ENCODE measurements at places on chromosomes 4 and X.

DNA sequence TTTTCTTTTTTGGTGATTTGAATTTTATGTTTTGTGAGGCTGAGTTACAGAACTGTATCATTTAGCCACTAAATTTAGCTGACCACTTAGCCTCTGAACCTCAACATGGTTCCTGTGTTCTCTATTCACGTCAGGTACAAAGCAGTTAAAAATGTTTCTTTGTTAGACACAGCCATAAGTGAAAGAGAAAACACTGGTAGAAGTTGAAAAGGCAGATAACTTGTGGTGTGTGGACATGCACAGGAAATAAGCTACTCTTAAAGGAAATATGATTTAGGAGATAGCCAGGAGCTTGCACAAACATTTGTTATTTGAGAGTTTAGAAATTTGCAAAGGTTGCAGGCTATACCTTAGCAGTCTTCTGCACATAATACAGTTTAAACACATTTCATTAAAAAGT is 171.0 kb upstream of the RPS6KA3 start:
- H3K36me3 ChIP-seq, result no peaks in the 10 kb centered on the region
- no peaks in the 10 kb centered on the region for H3K4me1 ChIP-seq
- no peak for DNase-seq

- no peak overlapping the region for H3K4me3 ChIP-seq
- no peak overlapping the region for H3K27ac ChIP-seq
- no peak for DNase-seq
- no peaks in the 10 kb centered on the region for H3K27me3 ChIP-seq
- no peaks in the 10 kb centered on the region for H3K36me3 ChIP-seq
- H3K4me1 ChIP-seq, result peaks cover 8% of the 10 kb centered on the region
Observed at GRCh38 chr4:17327591-17327990, 184.3 kb downstream of the QDPR start.

DNA sequence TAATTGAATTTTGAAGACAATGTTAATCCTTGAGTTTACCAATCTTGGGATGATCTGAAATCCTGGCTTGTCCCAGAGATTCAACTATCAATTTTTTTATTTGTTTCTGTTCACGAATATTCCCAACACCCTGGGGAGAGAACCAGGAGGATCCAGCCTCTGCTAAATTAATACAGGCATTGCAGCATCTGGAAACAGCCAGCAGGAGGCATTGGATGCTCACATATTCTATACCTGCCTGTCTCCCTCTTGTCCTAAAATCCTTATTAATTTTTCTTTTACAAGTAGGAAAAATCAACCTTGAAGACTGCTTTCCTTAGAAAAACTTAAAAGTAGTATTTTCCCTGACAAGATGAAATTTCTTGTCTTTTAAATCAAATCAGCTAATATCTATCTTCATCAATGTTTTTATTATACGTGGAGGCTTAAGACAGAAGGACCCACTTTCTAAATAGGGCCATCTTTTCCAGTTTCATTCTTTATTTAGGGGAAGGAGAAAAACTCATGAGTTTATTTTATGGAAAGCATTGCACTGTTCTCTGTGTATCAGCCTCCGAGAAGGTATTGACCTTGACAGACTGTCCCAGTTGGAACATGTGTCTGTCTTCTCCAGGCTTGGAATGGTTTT is 102.4 kb downstream of the CLNK start:
- peaks cover 6% of the 10 kb centered on the region for H3K4me1 ChIP-seq
- no peak overlapping the region for H3K4me3 ChIP-seq
- no peaks in the 10 kb centered on the region for H3K27me3 ChIP-seq
- H3K27ac ChIP-seq, result no peak overlapping the region
- H3K36me3 ChIP-seq, result no peaks in the 10 kb centered on the region

- no peaks in the 10 kb centered on the region for H3K4me1 ChIP-seq
- H3K4me3 ChIP-seq, result no peak overlapping the region
- no peaks in the 10 kb centered on the region for H3K27me3 ChIP-seq
- no peak overlapping the region for H3K27ac ChIP-seq
- H3K36me3 ChIP-seq, result no peaks in the 10 kb centered on the region
Observed at GRCh38 chrX:9682861-9683260, 82.8 kb downstream of the GPR143 start.
